Right hindlimb (tissue), 1 donor: ENCODE measurements at places on chromosomes 1 and 21.

DNA sequence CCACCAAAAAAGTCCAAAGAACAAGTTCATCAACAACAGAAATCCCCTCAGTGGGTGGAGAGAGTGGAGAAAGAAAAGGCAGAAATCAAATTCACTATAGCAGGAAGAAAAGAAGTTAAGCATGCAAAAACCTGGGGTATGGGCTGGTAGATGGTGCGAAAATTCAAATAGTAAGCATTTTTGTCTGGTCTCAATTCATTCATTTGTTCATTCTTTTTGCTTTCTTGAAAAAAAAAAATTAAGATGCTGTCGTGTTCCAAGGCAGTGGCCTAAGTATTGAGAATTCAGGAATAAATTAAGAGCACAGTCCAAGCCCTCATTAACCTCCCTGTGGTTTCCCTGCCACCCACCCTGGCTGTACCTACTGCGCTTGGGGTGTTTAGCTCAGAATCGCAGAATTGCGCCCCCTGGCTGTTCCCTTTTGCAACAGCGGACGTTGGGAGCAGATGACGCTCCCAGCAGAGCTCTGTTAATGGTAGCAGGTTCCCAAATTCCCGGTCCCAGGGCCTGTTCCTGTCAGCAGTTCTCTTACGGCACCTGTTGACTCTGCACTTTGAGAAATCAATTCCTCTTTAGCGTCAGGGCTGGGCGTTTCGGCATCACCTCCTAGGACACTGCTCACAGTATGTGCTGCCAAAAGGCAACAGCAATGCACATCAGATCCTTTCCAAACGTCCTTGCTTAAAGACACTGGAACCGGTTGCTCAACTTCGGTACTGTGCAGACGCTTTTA lies 34.0 kb upstream of the SSX2IP start:
- DNase-seq = no peak

GRCh38 chr21:31370893-31371544 lies 27.0 kb upstream of the TIAM1 start:
- peak; percentile 69 for DNase-seq

- no peak for DNase-seq
Observed at GRCh38 chr1:151814426-151814825, 9.2 kb upstream of the LINGO4 start.

GRCh38 chr1:201009962-201010645 lies 13.4 kb downstream of the KIF21B start:
- DNase-seq = no peak

DNA sequence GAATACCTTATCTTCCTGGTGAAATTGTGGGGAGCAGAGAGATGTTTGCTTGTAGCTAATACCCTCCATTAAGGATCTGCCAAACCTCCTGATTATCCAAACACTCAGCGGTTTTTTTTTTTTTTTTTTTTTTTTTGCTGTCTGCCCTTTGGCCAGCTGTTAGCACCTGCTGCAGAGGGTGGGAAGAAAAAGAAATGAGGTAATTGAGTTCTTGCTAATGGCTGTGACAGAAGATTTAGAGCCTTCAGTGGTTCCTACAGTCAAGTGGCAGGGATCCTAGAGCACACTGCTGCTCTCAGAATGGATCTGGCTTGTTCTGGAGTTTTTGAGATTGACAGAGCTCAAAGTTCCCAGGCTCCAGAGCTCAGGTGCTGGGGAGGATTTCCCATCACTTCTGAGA lies 342.5 kb downstream of the DISC1 start:
- DNase-seq = no peak

DNA sequence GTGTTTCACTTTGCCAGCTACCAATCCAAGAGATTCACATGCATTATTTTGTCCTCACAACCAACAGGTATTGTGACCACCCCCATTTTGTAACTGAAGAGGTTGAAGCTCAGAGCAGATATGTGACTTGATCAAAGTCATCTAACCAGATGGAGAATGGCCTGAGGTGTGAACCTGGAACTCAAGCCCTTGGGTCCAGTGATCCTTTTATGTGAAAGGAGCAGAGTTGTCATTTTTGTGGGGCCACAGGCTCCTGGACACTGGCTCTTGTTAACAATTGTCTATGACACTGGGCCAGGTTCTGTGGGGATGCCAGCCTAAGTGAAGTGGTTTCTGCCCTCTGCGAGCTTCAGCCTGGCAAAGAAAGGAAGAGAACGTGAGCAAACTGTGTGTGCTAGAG lies 172.6 kb downstream of the ZZZ3 start:
- DNase-seq = no peak
